ENCODE measurements at places on chromosomes 3 and 15.

- no peak for DNase-seq
These were observed 14.3 kb downstream of the AKAP13 start for GRCh38 chr15:85394554-85395333.

- no peak for DNase-seq
These were observed 8.5 kb upstream of the IREB2 start for GRCh38 chr15:78429477-78429876.

DNA sequence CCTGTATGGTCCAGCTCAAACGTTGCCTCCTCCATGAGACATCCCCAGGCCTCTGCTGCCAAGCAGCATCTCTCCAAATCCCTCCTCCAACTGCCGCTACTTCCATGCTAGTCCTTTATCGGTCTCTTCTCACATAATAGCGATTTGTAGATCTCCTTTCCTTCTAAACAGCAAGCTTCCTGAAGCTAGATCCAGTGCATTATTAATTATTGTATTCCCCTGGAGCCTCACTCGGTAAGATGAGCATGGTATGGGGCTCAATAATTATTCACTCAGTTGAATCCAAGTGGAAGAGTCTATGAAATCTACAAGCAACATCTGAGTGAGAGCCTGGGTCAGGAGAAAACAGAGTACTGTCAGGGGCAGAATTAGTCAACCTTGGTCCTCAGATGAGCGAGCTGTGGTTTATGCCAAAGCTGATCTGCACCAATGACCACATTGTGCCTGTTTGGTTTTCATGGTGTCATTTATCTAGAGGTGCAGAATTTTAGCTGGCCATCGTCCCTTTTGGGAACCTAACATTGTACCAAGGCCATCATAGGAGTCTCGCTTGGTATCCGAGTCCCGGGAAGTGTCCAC is 93.8 kb upstream of the UBE2E1 start:
- no peak for DNase-seq

DNA sequence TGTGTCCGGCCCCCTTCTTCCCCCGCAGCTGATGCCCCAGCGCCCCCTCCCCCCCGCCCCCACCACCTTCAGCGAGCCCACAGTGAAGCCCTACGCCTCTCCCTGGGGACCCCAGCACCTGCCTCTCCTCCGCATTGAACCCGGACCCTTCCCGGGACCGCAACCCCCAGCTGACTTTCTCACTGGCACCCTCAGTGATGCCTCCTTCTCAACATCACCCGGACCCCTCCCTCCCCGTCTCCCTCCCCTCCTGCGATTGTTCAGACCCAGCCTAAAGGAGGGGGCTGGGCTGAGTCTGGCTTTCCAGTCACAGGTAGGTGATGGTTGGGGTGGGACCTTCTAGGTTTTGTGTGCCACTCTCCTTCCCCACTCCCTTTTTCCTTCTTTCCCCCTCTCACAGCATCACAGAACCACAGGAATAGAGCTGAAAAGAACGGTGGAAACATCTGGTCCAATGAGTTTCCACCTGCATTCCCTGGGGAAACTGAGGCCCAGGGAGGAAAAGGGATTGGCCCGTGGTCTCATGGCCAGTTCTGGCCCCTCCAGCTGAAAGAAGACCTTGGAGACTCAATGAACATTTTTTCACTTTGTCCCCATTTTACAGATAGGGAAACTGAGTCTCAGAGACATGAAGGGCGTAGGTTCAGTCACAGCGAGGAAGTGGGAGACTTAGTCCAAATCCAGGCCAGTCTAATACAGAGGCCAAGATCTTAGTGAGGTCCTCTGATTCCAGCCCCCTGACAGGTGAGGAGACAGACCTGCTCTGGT is 828 bp downstream of the CAND2 start:
- DNase-seq, result no peak

GRCh38 chr3:106813742-106814141 is 563.5 kb upstream of the CCDC54 start:
- DNase-seq, result no peak

GRCh38 chr3:189659571-189659970 is 28.4 kb downstream of the TP63 start:
- no peak for DNase-seq

DNA sequence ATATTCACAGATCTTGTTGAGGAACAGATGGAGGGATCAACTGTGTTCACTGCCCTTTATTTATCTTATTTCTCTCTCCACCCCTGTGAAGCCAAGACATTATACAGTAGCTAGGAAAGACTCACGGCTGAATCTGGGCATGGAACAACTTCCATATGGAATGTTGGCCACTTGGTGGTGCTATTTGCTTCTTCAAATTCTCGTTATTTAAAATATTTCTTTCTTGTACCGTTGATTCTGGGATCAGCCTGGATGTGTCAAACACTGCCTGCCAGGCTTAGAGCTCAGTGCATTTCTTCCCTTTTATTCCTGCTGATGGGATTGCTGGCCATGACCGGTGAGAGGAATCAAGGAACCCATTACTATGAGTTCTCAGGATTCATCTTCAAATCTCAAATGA is 17.5 kb upstream of the GASK1A start:
- DNase-seq, result peak; percentile 3

DNA sequence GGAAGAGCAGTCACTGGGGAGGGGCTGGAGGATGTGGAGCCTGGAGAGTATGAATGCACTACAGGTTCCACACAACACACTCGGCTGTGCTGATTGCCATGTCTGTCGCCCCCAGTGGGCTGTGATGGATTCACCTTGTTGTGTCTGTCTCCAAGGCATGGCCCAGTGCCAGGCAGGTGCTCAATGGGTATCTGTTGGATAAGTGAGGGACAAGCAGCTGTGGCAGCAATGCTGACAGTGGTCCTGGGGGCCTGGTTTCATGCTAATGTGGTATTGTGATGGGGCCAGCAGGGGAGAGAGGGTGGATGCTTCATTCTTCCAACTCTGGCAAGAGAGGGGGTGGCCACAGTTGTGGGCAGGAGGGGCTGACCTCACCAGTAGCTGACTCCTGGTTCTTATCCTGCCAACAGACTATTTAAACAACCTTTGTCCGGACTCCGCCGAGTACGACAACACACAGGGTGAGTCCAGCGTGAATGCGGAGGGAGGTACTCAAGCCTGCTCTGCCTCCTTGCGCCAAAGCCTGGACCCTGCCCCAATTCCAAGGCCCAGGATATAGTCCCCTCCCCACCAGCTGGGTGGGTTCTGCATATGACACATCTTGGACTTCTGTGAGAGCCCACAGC is 47.3 kb upstream of the NR2C2 start:
- no peak for DNase-seq

DNA sequence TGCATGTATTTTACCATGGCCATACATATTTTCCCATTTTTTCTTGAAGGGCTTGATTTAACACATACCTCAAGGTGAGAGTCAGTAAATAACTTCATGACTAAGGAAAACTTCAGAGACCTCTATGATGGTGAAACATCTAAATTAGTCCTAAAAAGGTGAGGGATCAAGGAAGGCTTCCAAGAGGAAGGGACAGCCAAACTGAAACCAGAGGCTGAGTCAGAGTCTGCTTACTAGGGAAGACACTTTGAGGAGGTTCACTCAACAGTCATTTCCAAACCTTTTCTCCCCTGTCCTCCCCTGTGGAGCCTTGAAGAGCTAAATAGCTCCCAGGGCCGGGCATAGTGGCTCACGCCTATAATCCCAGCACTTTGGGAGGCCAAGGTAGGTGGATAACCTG is 206.6 kb downstream of the SHQ1 start:
- no peak for DNase-seq

DNA sequence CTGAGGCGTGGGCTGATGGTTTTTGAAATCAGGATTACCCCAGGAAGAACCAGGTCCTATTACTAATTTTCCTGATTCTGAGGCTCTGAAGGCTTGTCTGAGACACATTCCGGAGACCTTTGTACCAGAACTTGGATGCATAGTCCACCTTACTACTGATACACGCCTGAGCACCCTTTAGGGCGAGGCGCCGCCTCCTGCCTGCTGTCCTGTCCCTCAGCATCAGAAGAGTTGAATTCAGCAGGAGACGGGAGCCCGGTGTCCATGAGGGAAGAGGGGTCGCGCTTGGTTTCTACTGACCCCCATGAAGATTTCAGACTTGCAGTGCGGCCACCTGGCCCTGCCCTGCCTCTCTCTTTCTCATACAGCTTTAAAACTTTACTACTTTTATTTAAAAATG is 49.9 kb downstream of the KLF13 start:
- no peak for DNase-seq

- no peak for DNase-seq
These were observed 8.7 kb upstream of the SUMF1 start for GRCh38 chr3:4475804-4476203.

GRCh38 chr3:190182418-190183043 is 61.8 kb upstream of the P3H2 start:
- no peak for DNase-seq

All from DMS79 (cell line).